ENCODE measurements at places on chromosomes 7 and 10.

DNA sequence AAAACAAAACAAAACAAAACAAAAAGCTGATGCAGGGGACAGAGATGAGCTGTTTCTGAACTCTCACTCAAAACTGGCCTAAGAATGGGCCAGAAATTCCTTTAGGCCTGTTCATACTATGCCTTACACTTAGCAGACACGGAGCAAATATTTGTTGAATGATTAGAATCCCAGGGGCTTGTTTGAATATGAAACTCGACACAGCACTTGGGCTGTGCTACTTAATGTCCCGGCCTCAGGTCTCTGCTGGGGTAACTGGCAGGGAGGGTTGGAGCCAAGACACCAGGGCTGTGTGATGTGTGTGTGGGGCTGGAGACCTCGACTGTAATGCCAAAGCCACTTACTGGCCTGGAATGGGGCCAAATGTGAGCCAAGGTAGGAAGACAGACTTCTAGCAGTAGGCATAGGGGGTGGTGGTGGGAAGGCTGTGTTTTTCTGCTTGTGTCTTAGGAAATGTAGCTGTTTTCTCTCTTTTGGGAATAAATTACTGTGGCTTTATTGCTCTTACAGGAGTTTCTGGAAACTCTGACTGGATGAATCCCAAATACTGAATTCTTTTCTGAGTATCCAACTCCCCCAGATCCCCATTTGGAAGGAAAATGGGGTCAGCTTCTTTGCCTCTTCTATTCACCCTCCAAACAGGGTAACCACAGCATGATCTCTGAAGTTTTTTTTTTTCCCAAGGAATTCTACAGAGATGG lies 66.7 kb downstream of the EMX2 start:
- DNase-seq: peak; percentile 8

- DNase-seq: peak; percentile 77
These were observed 61.5 kb downstream of the CHN2 start for GRCh38 chr7:29255906-29256692.

DNA sequence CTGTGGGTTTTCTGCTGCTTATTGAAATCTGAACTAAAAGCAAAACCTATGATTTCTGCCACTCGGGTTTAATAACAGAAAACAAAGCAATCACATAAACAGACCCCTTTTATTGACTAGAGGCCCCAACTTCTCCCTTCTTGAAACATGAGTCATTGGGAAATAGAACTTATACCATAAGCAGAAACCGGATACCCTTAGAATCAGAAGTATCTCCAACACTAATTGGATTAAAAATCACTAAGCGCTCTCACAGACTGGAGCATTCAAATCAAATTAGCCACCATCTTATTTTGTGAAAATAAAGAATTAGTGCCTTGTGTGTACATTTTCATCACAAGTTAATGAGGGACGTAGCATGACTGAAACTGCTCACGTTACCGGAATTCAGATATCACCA lies 206.9 kb downstream of the WDR11 start:
- DNase-seq: no peak

GRCh38 chr10:47169581-47169980 lies 130.4 kb upstream of the GDF10 start:
- DNase-seq: no peak

DNA sequence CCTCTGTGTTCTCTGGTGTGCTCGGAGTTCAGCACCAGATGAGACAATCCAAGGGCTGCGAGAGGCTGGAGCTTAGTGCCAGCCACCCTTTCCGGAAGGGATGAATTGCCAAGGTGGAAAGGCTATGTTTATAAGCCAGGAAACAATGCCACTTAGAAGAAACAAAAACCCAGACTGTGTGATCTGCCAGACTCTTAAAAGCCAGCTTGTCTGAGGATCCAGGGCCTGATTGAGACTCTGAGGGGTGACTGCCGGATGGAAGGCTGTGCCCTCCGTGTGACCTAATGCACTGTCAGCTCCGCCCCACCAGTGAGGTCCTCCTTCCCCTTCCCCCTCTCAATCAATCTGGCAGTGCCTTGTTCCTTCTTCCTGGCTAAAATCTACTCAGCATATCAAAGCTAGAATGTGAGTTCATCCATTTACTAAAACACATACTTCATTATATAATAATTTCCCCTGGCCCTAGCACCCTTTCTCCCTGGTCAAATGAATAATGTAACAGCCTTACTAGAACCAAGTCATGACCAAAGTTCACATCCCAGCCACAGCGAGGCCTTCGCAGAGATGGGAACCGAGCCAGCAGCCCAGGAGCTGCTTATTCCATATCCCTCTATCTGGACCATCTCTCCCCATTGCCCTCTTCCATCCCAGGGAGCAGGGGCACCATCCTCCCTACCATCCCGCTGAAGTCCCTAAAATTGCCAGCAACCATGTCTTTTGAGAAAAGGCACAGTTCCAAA lies 25.5 kb downstream of the FAM107B start:
- no peak for DNase-seq

DNA sequence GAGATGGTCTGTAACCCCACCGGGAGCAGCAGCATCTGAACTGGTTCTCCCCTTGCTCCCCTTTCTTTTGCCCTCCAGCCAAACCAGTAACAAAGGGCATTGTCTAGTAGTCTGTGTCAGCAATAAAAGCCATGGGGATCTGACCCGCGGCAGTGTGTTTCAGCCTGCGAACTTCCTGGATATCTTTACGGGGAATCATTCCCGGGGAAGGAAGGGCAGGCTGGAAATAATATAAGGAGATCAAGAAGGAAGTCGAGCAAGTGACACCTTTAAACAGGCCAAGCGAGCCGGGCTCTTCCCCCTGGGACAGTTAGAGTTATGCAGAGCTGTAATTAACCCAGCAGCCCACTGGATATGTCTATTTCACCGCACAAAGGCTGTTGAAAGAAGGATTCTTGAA lies 661.2 kb upstream of the GALNT17 start:
- no peak for DNase-seq

DNA sequence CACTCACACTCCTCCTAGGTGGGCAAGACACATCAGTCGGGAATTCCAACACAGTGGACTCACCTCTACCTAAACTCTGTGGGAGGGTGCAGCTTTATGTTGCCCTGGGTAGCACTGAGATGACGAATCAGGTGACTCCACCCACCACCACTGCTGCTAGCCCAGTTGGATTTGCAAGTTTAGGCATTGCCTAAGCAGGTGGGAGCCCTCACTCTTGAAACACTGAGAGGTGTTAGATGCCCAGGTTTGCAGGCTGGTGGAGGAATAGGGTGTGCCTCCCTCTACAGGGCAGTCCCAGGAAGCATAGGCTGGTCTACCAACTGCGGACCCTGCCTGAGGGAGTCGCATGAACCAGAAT lies 708.9 kb downstream of the POM121L12 start:
- no peak for DNase-seq

Data from A172 (cell line).